Cortex of kidney (tissue), 1 donor: ENCODE measurements at places on chromosomes 16 and 17.

- no peak for DNase-seq
Measured at GRCh38 chr16:27232061-27232900, 29.0 kb downstream of the KDM8 start.

DNA sequence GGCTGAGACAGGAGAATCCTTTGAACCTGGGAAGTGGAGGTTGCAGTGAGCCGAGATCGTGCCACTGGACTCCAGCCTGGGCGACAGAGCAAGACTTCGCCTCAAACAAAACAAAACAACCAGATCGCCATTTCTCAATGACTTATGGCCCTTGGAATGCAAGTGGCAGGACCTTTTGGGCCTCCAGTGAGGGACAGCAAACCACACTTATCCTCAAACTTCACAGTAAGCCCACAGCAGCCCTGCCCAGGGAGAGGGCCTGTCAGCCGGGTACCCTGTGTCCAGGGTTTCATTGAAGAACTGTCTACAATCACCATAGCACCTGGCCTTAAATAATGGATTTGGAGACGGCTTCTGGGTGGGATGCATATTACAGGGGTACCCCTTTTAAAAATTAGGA is 11.7 kb downstream of the TRAF4 start:
- no peak for DNase-seq

DNA sequence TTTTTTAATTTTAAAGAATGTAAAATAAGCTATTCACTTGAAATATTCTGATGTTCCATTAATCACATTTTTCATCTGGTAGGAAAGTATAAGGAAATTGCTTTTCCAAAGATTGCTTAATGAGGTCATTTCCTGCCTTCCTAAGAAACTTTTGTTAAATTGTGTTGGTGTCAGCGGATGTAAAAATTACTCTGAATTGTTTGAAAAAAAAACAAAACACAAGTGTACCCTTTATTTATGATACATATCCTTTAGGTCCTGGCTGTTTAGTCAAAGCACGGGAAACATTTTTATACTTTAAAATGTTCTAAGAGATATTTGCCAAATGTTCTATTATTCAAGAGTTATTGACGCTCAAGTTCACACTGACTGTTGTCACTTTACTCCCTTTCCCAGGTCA is 1357.4 kb upstream of the GOT2 start:
- no peak for DNase-seq

DNA sequence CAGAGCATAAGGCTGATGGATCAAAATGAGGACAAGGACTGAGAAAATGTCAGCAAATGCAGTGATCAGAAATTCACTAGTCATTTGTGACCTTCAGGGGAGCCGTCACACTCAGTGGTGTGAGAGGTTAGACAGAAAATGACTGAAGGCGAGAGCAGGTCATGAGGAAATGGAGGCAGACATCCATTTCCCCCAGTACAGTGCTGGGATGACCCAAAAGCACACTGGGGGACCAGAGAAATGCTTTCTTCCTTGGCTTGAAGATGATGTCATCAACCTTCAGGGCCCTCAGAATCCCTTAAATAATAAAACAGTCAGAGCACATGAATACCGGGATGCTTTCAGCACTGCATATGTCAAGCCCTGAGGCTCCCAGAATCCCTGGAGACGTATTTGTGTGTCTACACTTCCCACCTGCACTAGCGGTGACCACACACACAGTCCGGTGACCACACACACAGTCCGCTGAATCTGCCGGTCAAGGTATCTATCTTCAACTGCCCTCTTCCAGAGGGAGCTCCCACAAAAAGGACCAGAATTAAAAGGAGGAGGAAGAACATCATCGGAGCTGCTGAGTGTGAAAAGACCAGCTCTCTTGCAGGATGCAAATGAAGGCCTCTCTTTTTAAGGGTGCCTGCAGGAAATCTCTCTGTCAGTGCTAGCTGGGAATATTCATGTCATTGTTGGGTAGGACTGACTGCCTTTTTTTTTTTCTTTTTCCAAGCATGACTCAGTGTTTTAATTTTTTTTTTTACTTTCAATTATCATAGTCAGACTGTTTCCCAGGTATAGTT is 8.2 kb downstream of the UBE2O start:
- DNase-seq: no peak

DNA sequence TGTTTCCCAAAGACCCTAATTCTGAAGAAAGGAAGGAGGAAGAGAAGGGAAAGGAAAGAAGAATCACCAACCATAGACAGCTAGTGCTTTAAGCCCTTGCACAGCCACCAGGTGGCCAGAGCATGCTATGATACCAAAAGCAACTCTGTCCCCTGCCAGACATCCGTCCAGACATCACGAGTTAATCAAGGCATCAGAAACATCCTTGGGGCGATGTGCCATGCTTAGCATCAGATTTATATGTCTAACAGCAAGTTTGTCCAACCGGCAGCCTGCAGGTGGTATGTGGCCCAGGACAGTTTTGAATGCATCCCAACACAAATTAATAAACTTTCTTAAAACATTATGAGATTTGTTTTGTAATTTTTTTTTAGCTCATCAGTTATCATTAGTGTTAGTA is 2.9 kb upstream of the CRYBA1 start:
- DNase-seq: no peak

DNA sequence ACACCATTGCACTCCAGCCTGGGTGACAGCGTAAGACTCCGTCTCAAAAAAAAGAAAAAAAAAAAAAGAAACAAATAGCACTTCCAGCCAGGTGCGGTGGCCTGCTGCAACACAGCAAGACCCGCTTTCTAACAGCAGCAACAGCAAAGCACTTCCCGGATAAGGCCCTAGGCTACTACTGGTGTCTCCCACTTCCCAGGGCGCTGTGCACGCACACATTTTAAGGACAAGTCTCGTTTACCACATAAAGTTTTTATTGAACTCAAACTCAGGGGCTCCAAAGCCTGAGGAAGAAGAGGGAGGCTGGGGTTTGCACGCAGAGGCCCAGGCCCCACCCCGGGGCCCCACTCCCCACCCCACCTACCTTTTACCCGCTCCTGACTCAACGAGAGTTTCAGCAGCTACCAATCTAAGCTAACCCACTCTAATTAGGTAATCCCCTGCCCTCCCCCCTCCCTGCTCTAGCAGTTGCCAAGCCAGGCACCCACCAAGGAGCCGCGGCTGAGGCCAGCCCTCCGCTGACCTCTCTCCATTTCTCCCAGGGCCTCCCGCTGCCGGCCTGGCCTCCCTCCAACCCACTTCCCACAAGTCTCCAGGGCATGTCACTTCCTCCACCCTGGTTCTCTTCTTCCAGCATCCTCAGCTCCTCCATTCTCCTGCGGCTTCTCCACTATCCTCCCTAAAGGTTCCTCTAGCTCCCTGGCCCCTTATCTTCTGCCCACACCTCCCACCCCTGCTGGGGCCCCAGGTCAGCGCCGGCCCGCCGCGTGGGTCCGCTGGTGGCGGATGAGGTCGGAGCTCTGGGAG is 2.4 kb downstream of the ZNF768 start:
- no peak for DNase-seq

GRCh38 chr17:7569571-7569970 is 7.9 kb downstream of the SENP3 start:
- DNase-seq: no peak

DNA sequence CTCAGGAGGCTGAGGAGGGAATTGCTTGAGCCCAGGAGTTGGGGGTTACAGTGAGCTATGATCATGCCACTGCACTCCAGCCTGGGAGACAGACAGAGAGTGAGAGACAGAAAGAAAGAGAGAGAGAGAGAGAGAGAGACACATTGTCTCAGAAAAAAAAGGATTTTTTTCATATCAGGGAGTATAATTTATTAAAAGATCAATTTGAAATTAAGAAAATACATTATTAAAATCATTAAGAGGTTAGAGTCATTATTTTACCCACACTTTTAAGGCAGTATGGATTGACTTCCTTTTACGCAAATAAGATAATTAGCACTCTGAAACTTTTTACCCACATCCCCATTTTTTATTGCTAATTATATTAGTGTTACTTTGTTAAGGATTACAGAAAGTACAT is 804.3 kb downstream of the CDH11 start:
- DNase-seq: no peak

DNA sequence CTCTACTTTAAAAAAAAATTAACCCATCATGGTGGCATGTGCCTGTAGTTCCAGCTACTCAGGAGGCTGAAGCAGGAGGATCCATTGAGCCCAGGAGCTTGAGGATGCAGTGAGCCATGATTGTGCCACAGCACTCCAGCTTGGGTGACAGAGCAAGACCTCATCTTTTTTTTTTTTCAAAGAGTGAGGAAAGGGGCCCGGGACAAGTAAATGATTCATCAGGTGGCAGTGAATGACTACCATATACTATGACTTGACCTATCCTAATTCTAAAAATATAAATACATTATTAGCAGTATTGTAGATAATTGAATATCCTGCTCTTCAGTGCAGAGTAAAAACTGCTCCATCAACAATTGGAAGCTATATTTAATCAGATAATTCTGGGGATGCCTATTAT is 55.3 kb downstream of the CLUH start:
- no peak for DNase-seq

- DNase-seq: no peak
Measured at GRCh38 chr17:65261682-65262636, 124.8 kb downstream of the RGS9 start.

GRCh38 chr17:41962768-41963434 is 3.7 kb upstream of the CNP start:
- no peak for DNase-seq

- no peak for DNase-seq
Measured at GRCh38 chr17:54967621-54968261, 713 bp downstream of the COX11 start.

DNA sequence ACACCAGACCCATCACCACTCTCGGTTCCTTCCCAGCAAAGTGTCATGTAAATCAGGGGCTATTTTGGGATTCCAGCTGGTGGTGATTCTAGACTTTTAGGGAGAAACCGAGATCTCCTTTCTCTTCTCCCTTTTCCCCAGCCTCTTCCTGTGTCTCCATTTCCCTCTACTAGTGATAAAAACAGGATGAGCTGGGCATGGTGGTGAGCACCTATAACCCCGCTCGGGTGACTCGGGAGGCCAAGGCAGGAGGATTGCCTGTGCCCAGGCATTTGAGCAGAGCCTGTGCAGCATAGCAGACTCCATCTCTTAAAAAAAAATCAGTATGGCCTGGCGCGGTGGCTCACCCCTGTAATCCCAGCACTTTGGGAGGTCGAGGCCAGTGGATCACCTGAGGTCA is 6.1 kb downstream of the TBX21 start:
- DNase-seq: no peak

GRCh38 chr16:86134802-86135461 is 236.0 kb downstream of the IRF8 start:
- no peak for DNase-seq

DNA sequence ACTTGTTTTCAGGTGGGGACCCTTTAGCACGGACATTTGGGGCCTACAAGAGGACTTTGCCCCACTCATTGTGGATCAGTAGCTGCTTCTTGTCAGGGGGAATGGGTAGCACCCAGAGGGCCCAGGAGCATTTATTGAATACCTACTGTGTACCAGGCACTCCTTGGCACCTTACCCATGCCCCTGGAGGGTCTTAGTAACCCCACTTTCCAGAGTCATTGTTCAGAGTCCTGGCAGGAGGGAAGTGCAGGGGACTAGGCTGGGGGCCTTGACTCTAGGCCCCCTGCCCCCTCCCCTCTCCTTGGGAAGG is 21.0 kb upstream of the CIBAR2 start:
- DNase-seq: no peak

DNA sequence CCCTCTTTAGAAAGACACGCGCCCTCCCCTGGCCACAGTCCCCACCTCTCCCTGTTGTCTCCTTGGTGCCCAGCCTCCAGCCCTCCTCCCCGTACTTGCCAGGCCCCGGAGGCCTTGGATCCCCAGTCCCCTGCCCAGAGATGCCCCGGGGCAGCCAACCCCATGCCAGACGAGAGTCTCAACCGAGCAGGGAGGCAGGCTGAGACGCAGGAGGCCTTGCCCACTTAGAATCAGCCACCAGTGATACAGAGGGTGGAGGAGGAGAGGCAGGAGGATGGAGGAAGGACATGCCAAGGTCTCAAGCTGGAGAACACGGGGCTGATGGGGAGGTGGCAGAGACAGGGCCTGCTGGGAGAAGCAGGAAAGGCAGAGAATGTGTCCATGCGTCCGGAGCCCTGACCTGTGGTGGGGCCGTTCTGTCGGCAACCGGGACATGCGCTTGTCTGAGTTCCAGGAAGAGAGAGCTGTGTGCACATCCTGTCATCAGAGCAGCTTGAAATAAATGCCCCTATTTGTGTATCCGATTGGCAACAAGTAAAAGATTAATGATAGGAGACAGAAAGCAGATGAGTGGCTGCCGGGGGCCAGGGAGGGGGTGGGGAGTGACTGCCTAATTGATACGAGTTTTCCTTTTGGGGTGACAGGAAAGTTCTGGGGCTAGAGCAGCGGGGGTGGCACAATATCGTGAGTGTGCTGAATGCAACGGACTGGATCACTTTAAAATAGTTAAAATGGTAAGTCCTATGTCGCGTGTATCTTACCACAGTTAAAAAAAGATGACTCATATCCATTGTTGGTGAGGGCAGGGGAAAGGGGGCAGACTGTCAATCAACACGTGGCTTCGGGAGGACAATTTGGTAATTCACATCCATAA is 44.7 kb upstream of the MEAK7 start:
- DNase-seq: no peak

DNA sequence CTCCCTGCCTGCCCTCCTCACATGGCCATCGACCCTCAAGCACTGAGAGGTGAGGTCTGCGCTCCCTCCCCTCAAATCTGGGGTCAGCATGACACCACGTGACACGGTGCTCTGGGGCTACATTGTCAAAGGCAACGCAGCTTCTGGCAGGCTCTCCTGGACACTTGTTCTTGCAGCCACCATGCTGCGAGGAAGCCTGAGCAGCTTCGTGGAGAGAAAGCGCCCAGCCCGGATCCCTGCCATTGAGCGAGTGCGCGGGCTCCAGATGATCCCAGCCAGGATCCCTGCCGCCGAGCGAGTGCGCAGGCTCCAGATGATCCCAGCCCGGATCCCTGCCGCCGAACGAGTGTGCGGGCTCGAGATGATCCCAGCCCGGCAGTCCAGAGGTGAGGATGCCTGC is 70.9 kb upstream of the METRNL start:
- DNase-seq: no peak

DNA sequence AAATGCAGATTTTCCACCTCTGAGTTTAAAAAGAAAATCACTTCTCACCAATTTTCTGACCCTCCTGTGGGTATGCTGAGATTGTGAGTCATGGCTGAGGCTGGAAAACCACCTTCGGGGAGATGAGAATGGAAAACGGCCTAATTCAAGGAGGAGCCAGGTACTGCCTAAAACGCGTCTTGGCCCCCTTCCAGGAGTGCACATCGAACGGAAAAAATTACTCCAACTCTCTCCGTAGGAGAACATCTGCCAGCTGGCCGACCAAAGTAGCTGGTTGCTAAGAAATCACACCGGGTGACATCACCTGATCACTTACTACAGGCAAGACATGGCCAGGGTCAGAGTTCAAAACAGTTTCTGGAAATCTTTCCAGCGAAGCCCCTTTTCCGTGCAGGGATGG is 107.6 kb downstream of the ZNF423 start:
- no peak for DNase-seq

GRCh38 chr17:14792746-14793145 is 472.4 kb downstream of the PMP22 start:
- DNase-seq: no peak
